ENCODE measurements at places on chromosomes 4 and X.

GRCh38 chrX:16124201-16124600 lies 836 bp downstream of the GRPR start:
- DNase-seq, result no peak

- no peak for DNase-seq
Measured at GRCh38 chr4:80711956-80712355, 318.6 kb upstream of the BMP3 start.

DNA sequence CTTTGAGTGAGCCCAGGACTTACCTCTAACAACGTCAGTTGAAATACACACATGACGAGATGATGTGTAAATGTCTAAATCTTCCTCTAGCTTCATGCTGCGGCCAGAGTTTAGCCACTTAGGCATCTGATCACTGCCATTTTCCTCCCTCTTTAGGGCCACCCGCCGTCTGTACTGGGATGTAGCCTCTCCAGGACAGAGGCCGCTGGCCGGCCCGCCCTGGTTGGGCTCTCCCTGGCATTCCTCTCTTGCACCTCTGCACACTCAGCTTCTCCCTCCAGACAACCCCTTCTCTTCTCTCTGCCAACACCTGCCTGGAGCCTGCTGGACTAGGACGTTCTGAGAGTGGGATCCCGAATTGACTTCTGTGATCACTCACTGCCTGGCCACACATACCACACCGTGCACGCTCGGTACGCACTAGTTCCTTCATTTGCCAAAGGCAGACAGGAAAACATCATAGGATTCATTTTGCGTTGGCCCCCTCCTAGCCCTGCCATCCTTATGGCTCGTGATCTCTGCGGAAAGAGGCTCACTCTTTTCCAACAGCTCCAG lies 33.6 kb downstream of the RNF212 start:
- no peak for DNase-seq

DNA sequence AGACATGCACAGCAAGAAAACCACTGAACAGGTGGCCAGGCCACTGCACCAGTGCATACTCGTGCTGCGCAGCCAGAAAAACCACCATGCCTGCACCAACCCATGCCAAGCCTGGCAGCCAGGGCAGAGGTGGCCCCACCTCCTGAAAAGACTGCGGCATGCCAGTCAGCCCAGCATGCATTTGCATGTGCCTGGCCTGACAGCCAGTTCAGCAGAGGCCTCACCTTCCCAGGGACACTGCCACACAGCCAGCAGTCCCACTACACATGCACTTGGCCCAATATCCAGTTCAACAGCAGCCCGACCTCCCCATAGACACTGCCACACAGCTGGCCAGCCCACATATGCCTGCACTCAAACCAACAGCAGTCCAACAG lies 43.5 kb upstream of the DDX60 start:
- no peak for DNase-seq

DNA sequence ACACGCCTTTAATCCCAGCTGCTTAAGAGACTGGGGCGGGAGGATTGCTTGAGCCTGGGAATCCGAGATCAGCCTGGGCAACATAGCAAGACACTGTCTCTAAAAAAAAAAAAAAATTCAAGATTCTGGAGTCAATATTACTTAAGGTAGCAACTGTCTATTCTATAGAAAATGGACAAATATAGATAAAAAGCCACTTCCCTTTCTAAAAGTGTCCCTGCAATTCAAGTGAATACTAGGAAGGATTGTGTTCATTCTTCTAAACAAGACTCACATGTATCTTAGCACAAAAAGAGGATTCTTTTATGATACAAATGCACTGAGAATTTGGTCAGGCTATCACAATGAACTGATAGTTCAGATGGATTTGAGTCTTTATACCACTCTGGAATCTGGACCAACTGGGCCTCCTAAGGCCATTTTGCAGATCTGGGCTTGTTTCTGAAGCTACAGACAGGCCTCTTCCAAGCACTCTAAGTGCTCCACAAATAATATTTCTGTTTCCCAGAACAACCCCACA lies 7.0 kb downstream of the PKD2 start:
- DNase-seq, result no peak

- DNase-seq, result no peak
Measured at GRCh38 chr4:137076908-137077307, 455.4 kb downstream of the PCDH18 start.

DNA sequence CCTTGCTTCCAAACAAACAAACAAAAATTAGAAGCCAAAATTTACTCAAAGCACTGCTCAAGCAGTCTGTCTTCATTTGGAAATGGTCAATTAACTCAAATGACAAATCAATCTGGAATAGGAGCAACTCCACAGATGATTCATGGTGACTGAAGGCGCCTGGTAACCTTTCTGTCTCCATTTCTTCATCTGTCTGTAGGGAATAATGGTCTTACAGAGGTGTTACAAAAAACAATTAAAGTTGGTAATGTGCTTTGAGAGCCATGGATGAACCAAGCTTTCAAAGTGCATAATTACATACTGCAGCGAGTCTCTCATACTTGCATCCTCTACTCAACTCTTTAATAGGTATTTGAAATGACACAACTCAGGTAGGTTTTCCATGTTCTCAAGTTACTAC lies 38.3 kb upstream of the STAG2 start:
- DNase-seq, result no peak

GRCh38 chr4:115484479-115484878 lies 371.1 kb upstream of the NDST4 start:
- DNase-seq, result no peak

GRCh38 chrX:65642914-65643491 lies 24.5 kb upstream of the MSN start:
- DNase-seq, result no peak

GRCh38 chrX:106725931-106726330 lies 570 bp upstream of the RNF128 start:
- DNase-seq, result no peak

- no peak for DNase-seq
Measured at GRCh38 chrX:87376896-87377295, 140.7 kb upstream of the KLHL4 start.

DNA sequence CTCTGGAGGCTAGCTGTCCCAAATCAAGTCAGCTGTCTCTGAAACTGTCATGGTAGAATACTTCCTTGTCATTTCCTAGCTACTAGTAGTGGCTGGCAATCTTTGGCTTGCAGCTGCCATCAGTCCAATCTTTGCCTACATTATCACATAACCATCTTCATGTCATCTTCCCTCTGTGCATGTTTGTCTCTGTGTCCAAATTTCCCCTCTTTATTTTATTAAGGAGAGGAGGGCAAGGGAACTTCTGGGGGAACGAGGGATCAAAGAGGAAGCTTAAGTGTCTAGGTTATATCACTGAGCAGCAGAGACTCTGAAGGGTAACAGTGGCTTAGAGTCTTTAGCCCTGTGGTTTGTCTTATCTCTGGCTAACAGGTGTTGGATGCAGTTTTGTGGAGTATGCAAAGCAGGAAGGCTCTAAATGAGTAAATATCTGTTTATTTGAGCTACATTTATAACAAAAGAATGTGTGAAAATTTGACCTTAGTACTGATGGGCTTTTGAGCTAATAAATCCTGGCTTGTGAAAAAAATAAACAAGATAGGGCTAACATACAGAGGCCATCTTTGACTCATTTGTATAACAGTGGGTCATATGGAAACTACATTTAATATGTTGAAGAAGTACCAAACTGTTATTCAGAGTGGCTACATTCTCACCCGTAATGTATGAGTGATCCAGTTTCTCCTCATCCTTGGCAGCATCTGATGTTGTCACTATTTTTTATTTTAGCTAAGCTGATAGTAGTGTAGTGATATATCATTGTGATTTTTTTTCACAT lies 49.4 kb upstream of the ENOX2 start:
- DNase-seq, result no peak

- no peak for DNase-seq
Measured at GRCh38 chr4:15836362-15836761, 58.2 kb downstream of the CD38 start.

DNA sequence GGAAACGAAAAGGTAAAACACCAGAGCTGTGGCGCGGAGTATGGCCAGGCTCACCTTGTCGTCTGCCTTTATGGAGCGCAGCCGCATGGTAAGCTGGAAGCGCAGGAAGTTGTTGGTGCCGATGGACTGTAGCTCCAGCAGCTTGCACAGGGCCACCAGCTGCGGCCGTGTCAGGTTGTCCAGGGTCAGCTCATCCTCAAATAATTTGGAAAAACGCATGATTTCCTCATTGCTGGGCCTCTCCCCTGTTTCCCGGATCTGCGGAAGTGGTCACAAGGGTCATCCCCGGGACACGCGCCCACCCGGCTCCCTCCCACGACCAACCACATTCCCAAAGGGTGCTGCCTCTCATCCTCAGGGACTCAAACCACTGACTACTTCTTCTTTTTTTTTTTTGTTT lies 23.3 kb downstream of the LETM1 start:
- no peak for DNase-seq

DNA sequence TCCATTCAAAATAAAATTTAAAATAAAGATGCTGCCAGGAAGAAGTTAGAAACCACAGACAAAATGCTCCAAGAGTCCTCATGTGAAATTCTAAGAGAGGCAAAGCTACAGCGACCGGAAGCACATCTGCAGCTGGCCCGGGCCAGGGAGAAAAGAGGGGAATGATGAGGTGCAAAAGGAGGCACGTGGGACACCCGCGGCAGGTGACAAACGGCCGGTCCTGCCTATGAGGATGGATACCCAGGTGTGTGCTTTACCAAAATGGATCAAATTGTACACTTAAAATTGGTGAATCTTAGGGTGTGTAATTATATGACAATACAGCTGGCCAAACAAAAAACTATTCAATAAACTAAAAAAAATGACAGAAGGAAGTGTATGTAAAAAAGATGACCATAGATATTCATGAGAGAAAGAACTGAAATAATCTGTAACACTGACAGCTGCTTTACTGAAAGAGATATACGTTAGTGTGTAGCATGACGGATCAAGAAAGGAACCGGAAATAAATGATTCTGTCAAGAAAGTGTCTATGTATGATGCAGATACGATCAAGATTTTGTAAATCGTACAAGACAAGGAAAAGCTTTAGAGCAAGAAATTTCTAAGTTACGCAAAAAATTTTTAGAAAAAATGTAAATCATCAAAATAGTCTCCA lies 29.5 kb downstream of the PPP2R3B start:
- DNase-seq, result no peak

- DNase-seq, result peak; percentile 21
Measured at GRCh38 chr4:123564758-123565346, 168.3 kb downstream of the SPRY1 start.

GRCh38 chr4:138177278-138177968 lies 64.7 kb downstream of the SLC7A11 start:
- DNase-seq, result no peak

- DNase-seq, result no peak
Measured at GRCh38 chrX:103886624-103887023, 54.6 kb upstream of the RAB9B start.

- no peak for DNase-seq
Measured at GRCh38 chr4:135338181-135338580, 1136.6 kb upstream of the PABPC4L start.

DNA sequence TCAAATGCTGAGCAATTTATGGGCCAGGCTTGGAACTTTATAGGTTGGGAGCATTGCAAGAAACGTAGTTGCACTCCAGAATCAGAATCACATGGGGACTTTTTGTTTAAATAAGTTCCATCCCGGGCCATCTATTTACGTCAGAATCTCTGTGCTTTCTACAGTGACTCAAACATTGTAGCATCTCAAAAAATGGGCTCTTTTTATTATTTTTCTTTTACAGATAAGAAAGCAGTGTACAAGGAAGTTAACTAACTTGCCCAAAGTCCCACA lies 10.2 kb downstream of the CC2D2A start:
- DNase-seq, result no peak

DNA sequence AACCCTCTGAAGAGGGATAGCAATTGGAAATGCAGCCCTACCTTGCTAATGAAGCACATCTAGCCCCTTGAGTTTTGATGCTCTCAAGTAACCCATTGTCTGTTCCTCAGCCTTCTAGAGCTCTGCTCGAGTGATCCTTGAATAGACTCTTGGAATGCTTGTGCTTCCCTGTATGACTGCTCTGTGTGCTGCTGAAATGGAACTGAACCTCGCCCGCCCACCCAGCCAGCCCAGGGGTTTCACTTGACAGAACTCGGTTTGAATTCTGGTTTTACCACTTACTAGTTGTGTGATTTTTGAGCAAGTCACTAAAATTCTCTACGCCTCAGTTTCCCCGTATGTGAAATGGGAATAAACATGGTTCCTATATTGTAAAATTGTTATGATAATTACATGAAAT lies 77.1 kb downstream of the MID2 start:
- DNase-seq, result no peak

DNA sequence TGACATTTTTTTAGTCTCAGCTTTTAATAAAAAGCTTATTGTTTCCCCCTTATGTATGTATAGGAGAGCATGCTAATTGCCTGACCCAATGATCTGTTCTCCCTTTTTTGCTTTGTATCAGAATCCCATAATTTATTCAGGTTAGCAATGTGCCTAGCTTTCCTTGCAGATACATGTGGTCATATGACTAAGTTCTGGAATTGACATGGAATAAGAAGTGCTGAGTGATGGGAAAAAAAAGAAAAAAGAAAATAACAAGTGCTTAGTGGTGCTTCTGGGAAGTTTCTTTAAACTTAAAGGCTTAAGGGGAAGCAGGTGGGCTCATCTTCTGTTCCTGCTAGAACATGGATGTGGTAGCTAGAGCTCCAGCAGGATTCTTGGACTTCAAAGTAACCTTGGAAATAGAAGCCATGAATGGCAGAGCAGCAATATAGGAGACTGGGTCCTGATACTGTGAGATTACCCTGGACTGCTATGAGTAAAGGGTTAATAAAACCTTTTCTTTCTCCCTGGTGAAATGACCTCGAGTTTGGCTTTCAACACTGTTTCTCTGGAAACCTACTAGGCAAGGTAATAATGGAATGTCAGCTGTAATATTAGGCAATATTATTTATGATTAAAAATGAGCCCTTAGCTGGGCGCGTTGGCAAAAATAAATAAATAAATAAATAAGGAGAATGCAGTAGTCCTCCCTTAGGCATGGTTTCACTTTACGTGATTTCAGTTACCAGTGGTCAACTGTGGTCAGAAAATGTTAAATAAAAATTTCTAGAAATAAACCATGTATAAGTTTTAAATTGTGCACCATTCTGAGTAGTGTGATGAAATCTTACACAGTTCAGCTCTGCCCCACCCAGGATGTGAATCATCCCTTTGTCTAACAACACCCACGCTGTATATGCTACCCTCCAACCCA lies 16.7 kb upstream of the RBM41 start:
- DNase-seq, result no peak

GRCh38 chr4:244471-244870 lies 60.8 kb downstream of the ZNF732 start:
- peak; percentile 24 for DNase-seq

GRCh38 chrX:39264023-39264422 lies 462.8 kb downstream of the MID1IP1 start:
- DNase-seq, result no peak

GRCh38 chrX:120402369-120402768 lies 40.5 kb downstream of the ATP1B4 start:
- no peak for DNase-seq
